Activated CD8-positive, alpha-beta memory T cell treated with anti-CD3 and anti-CD28 coated beads for 4 hours (primary cell): ENCODE measurements at places on chromosomes 11 and 22.

DNA sequence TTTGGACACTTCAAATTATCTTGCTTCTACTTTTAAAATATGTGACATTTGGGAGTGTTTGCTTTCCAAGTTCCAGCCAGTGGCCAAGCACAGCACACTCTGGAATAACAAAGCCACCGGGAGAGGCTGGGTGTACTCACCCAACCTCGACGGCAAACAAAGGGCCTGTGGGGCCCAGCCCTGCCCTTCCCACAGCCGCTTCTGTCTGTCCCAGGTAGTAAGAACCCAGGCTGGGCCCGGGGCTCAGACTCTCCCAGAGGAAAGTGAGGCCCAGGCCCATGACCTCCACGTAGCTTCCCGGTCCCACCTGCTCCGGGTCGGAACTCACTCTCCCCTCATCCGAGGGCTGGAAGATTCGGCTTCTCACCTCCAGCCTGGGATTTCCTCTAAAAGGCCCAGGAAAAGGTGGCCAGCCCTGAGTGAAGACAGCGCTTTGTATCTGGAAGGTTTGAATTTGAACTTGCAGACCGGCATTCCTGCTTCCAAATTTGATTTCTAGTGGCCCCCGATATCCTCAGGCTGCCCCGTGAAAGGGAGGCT, 93.5 kb downstream of the CELSR1 start:
- DNase-seq: no peak

- no peak for DNase-seq
Measured at GRCh38 chr11:121884626-121885025, 231.4 kb downstream of the BLID start.

DNA sequence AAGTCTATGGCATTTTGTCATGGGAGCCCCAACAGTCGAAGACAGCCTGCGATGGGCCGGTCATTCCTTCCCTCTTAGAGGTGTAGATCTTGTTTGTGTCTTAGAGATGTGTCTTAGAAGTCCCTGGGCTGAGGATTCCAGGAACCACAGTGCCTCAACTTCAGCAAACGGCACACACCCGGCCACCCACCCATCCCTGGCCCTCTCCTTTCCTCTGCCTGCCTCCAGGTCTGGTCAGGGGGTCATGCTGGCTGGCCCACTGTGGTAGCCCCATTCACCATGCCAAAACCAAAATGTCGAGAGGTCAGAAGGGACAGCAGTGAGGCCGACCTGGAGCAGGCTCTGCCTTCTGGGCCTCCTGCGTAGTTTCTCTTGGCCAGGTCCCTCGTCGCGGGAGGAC, 857.9 kb downstream of the TBC1D22A start:
- DNase-seq: no peak

DNA sequence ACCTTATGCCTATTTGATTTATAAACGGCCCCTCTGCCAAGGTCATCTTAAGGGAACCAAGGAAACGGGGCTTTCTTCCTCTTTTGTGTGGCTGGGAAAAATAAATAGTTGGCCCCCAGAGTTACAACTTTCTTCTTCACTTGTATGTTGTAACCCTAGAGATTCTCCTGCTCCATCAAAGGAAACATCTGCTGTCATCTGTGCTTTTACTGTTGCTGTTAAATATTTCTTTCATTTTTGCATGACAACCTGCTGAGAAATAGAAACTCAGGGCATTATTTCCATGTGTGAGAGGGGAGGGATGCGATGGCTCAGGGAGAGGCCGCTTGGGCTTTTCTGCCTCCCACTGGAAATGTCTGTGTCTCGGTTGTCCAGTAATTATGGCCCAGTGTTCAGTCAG, 21.8 kb upstream of the CDC42EP2 start:
- no peak for DNase-seq

DNA sequence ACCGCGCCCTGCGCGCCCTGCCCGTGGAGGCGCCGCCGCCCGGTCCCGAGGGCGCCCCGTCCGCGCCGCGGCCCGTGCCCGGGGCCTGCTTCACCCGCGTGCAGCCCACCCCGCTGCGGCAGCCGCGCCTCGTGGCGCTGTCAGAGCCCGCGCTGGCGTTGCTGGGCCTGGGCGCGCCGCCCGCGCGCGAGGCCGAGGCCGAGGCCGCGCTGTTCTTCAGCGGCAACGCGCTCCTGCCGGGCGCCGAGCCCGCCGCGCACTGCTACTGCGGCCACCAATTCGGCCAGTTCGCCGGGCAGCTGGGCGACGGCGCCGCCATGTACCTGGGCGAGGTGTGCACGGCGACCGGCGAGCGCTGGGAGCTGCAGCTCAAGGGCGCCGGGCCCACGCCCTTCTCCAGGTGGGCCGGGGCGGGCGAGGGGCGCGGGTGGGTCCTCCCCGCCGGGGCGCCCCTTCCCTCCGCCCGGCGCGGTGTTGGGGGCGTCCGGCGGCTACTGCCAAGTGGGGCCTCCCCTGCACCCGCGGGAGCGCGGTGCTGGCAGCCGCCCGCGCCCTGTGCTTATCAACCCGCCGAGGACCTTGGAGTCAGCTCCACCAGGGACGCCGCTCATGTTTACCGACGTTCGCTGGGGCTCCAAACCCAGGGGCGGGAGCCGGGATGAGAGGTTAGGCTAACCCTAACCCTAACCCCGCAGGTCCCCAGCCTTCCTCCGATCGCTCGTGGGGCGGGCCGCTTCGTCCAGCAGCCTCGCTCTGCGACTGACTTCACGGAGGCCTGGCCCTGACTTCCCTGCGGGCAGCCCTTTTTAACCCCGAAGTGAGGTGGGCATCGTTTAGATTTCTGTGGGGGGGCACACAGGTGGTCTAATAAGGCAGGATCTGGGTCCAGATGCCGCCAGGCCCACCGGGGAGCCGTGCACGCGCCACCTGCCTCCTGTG, 649 bp downstream of the SELENOO start:
- DNase-seq: no peak

DNA sequence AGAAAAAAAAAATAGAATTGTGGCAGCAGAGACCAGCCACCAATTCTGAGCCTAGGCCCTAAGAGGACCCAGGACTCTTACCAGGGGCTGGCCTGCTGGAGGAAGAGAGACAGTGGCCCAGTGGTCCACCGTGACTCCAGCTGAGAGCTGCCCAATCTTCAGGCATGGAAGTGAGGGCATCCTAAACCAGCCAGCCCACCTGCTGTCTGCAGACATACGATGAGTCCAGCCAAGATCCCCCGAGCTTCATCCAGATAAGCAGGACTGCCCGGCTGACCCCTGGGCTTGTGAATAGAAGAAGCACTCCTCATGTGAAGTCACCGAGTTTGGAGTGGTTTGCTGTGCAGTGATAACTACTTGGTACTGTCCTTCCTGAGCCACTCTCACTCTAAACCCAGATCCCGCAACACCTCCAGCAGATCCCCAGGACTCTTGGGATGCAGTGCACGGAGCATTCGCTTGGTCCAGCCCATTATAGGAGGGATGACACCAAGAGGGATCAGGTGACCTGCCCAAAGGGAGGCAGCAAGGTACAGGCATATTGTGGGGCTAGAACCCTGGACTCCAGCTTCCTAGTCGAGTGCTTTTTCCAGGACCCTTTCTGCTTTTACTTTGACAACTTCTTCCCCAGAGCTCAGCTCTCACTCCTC, 41.7 kb upstream of the FGF3 start:
- no peak for DNase-seq

GRCh38 chr11:121595717-121596161, 143.0 kb upstream of the SORL1-AS1 start:
- no peak for DNase-seq

- DNase-seq: no peak
Measured at GRCh38 chr11:130999992-131000770, 83.9 kb upstream of the SNX19 start.

DNA sequence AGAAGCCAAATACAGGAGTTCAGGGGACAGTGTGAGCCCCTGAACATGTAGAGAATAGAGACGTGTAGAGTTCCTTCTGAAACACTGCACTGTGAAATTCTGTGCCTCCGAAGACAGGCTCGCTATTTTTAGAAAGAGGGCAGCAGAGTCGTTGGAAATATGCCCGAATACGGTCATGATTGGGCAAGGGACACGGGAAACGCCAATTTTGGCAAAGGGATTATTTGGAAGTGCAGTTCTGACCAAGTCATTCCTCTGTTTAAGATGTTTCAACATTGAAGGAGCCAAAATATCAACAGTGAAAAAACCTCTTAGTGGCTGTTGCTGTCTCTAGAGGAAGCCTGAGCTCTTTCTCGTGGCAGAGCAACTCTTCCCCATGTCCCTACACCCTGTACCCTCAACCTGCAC, 9.5 kb upstream of the CBX6 start:
- DNase-seq: no peak

- no peak for DNase-seq
Measured at GRCh38 chr11:130804306-130805076, 111.8 kb downstream of the SNX19 start.

- DNase-seq: no peak
Measured at GRCh38 chr22:44669561-44669976, 32.4 kb upstream of the PRR5 start.

GRCh38 chr11:60852117-60852981, 3.4 kb downstream of the PTGDR2 start:
- no peak for DNase-seq

- DNase-seq: no peak
Measured at GRCh38 chr11:116792869-116793771, 1.4 kb upstream of the APOA5 start.

- no peak for DNase-seq
Measured at GRCh38 chr11:9533736-9534473, 39.6 kb upstream of the WEE1 start.

GRCh38 chr11:36150986-36151385, 138.2 kb downstream of the COMMD9 start:
- DNase-seq: no peak

- no peak for DNase-seq
Measured at GRCh38 chr22:28375761-28376534, 303.7 kb downstream of the TTC28 start.

- DNase-seq: no peak
Measured at GRCh38 chr22:33018232-33018864, 39.8 kb downstream of the SYN3 start.

DNA sequence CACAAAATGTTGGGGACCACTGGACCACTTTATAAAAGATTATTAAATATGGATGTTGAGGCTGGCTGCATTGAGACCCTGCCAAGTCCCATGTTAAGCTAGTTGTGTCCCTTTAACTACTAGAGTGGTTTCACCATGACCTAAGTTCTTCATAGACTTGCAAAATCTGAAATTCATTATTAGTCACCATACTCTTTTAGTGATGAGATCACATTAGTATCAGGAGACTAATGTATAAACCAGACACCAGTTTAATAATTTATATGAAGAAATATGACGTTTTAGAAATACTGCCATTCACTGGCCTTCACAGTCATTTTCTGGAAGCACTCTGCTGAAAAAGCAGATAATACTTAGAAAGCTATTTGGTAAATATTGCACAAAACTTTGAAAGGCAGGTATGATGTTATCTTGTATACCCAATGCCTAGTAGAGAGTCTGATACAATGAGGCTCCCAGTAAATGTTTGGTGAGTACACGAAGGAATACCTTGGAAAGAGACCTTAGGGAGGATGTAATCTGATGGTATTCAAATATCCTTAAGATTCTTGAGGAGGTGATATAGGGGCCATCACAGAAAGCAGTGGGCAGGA, 728.2 kb upstream of the ANO5 start:
- no peak for DNase-seq

- DNase-seq: no peak
Measured at GRCh38 chr11:9838229-9838628, 174.4 kb downstream of the SWAP70 start.

DNA sequence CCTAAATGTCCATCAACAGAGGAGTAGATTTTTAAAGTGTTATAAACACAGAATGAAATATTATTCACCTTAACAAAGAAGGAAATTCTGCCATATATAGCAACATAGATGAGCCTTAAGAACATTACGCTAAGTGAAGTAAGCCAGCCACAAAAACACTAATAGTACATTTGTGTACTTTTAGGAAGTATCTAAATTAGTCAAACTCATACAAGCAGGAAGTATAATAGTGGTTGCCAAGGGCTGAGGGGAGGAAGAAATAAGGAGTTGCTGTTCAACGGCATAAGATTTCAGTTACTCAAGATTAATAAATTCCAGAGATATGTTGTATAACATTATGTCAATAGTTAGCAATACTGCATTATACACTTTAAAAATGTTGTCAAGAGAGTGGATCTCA, 181.7 kb upstream of the ZC3H12C start:
- no peak for DNase-seq

GRCh38 chr22:37022483-37023337, 3.2 kb downstream of the MPST start:
- DNase-seq: no peak

GRCh38 chr22:22072169-22072836, 89.7 kb upstream of the TOP3B start:
- no peak for DNase-seq

DNA sequence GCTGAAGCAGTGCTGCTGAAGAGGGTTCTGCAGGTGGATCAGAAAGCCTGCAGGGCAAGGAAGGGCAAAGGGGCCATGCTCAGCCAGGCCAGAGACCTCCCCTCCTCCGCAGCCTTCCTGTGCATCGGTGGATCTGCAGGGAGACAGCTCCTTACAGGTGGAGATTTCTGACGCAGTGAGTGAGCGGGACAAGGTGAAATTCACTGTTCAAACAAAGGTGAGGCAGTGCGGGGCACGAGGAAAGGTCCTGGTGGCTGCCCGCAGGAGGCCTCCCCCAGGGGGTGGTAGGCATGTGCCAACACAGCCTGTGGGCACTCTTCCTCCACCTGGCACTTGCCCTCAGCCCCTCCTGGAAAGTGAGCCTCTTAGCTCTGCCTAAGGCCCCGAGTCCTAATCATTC, 8.6 kb downstream of the CFL1 start:
- DNase-seq: no peak

DNA sequence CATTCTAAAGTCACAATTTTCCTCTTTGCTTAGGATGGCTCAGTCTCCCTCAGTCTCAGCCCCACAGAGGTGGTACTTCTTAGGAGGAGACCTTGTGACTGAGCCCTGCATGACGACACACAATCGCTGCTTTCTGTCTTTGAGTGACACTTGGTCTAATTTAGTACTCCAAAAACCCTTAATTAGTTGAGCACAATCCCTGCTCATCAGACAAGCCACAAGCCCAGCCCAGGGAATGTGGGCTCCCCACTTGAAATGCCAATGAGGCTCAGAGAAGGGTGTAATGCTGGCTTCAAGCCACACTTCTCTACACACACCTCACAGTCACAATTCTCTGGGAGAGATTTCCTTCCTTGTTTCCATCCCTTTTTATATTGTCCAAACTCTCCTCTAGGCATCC, 101.8 kb downstream of the FEZ1 start:
- no peak for DNase-seq

- DNase-seq: no peak
Measured at GRCh38 chr11:27057091-27057780, 16.6 kb downstream of the BBOX1 start.
